Kidney glomerular epithelial cell (primary cell): ENCODE measurements at places on chromosomes 4 and X.

DNA sequence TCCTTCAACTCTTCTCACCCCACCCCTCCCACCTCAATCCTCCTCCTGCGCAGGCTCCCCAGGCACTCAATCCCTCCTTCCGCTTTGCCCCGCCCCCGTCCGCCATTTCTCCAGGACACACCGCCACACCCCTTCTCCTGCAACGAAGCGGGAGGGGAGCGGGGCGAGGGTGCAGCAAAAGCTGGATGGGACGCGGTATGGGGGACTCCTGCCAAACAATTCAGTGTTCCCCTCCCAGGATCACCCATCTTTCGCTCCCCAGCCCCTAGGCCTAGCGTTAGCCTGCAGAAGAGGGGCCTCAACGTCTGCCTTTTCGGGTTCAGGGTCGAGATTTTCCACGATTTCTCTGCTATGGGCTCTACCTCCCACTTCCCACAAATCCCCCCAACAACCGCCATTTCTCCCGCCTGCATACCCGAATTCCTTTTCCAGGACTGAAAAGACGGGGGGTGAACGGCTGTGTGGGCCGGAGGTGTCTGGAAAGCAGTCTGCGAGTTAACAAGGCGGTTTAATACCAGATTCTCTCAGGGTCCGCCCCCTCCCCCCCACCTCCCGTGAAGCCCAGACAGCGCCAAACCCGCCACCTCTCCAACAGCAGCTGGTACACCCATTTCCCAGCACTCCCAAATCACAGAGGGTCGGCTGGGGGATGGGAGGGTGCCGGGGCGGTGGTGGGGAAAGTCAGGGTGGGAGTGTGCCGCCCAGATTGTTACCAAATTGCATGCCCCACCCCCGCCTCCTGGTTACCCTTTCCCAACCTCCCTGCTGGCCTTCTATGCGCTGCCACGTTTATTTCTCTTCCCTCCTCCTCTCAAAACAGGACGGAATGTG, 774 bp downstream of the ARMCX2 start:
- no peak for DNase-seq

DNA sequence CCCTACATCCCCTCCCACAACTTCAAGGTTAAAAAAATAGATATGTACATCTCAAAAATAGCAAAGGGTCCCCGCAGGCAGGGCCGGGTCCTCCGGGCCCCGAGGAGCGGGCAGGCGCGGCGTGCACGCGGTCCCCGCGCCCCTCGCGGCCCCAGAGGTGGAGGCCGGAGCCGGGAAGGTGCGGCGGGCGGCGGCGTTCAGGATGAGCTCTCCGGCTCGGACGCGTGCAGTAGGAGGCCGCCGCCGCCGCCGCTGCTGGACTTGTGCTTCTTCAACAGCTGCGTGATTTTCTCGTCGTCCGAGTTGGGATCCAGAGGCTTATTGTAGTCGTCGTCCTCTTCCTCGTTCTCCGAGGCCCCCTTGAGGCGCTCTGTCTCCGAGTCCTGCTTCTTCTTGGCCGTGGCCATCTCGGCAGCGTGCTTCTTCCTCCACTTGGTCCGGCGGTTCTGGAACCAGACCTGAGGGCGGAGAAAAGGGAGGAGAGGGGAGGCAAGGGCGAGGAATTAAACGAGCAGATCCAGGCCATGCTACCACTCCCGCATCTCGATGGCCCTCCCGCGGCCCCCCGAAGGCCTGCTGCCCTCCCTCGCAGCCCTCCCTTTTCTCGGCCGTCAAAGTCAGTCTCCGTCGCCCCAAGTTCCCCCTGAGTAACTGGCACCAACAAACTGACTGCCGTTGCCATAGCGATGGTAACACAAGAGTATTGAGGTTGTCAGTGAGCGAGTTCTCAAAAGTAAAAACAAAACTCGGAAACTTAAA, 5.8 kb downstream of the NKX6-1 start:
- no peak for DNase-seq

- DNase-seq: no peak
Measured at GRCh38 chr4:28357990-28358389, 1497.3 kb downstream of the STIM2 start.

- peak; percentile 2 for DNase-seq
Measured at GRCh38 chrX:55908661-55909212, 191.2 kb downstream of the RRAGB start.

DNA sequence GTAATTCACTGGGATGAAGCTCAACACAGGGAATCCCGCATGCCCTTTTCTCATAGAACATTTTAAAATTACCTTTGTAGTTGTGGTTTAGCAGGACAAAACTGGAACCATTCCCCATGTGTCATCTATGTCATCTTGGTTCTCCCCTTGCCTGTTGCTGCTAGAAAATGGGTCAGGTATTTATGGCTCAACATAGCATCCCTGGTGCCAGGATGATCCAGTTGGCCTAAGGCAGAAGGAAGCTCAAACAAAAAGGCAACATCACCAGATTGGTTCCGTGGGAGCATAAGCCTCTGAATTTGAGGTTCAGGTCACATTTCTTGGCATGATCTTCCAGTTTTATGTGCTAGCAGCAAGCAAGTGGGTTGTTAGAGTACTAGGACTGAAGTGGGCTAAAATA, 552.6 kb upstream of the BOD1L1 start:
- no peak for DNase-seq

- peak; percentile 25 for DNase-seq
Measured at GRCh38 chr4:10157478-10158332, 41.1 kb upstream of the WDR1 start.

GRCh38 chr4:19999775-20000414, 251.8 kb upstream of the SLIT2 start:
- DNase-seq: no peak

GRCh38 chr4:152971053-152971452, 34.9 kb downstream of the FHDC1 start:
- peak; percentile 83 for DNase-seq

DNA sequence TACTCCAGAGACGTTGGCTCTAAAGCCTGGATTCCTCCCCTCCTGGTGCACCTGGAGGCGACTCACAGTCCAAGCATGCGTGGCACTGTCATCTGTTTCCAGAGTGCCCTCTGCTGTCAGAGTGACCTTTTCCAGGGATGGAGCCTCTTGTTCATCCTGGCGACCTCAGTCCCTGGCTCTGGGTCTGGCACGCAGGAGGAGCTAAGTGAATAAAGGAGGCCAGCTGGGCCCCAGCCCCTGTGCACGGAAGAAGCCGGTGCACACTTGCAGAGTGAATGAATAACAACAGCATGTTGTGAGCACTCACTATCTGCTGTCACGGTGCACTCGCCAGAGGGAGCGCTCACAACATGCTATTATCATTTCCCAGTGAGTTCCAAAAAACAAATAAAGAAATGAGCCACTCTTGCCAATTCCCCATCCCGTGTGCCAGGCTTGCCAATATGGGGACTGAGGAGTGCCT, 27.8 kb upstream of the PSAPL1 start:
- peak; percentile 6 for DNase-seq
